ENCODE measurements at places on chromosomes 12 and 14.

DNA sequence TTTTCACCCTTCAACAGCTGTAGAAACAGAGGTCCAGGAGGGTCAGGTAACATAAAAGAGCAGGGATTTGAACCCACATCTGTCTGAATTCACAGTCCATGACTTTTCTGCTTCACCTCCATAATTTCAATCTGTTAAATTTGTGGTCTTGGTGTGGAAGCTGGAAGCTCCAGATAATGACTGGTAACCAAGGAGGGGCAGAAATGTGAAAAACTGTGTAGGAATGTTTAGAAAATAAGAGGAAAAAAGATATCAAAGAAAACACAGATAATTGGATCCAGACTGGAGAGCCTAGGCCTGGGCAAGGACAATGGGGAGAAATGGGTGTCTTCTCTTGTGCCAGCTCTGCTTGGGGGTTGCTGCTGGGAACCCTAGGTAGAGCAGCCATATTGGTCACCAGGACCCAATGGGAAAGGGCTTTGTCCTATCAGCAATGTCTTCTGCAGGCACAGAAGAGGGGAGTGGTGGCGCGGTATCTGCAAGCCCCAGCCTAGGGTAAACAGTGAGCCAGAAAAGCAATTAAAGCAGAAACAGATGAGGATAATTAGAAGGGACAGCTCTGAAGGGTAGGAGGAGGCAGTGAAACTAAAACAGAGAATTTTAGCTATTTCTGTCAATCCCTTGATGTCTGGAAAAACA, 54.3 kb upstream of the CCDC91 start:
- no peak for DNase-seq

DNA sequence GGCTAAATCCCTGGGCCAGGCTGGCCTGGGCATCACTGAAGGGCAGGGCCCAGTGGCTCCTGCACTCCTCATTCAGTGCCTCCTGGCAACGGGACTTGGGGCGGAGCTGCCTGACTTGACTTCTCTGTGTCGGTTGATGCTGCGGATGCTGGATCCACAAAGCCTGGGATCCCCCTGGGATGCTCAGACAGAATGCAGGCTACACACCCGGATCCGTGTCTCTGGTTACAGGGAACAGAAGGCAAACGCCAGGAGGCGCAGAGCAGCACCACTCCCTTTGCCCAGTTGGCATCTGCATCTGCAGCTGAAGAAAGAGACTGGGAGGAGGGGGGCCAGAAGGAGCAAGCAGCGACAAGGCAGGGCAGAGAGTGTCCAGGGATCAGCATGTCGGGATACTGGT, 154.5 kb upstream of the FKBP4 start:
- no peak for DNase-seq

DNA sequence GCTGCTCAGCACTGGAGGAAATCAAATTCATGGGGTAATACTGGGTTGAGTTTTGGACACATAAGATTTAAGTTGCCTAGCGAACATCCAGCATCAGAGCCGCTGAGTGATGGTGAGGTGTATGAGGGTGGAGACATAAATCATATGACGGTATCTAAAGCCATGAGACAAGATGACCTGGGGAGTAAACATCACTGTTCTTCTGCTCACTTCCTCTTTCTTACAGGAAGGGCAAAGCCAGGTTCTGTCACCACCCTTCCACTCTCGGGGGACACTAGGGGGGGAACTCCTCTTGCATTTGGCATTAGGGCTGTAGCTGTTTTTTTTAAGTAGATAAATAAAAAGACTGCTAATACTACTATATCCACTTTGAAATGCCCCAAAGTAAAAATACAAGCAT, 24.0 kb downstream of the PRDM4 start:
- no peak for DNase-seq

DNA sequence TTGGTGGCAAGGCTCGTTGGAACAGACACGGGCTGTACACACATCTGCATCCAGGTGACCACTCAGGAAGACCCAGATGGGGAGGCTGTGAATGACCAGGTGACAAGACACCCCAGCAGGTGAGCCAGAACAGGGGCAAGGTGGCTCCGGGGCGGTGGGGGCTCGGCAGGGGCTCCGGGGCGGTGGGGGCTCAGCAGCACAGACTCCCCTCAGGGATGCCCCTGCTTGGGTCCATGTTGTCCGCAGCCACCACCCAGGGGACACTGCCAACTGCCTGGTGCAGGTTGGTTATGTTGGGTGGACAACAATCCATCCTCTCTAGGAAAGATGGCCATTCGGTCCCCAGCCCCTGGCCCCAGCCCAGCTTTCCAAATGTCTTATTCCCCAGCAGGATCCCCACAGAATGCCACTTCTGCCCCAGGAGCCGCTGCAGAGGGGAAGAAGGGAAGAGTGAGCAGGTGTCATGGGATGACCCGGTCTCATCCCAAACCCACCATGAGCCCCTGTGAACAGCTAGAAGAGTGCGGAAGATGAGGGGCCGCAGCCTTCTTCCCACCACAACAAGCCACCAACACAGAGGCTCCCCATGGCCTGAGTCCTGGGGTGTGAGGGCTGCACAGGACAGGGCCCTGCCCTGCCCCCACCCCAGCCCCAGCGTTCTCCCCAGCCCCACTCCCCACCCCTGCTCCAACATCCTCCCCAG, 31.4 kb upstream of the C14orf180 start:
- no peak for DNase-seq

GRCh38 chr14:68661226-68662225, 131.3 kb downstream of the ZFP36L1 start:
- DNase-seq, result no peak

- no peak for DNase-seq
Observed at GRCh38 chr14:96166461-96167223, 38.0 kb upstream of the BDKRB2 start.

- DNase-seq, result no peak
Observed at GRCh38 chr12:123143736-123144461, 7.0 kb downstream of the PITPNM2 start.

DNA sequence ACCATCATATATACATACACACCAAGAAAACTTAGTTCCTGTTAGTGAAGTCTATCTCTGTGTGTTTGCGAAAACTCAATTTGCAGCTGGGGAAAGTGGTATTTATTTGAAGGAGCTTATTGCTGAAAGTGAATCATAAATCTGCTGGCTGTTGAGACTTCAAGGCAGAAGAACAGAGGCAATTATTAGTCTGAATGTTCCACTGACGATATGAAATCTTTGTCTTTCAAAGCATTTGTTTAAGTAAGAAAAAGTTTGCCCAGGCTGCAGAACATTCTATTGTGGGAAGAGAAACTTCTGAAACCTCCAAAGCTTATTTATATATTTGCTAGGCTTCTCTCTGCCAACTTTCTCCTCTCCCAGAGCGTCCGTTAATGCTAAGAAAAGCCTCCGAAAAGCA, 255.7 kb upstream of the TMPO start:
- DNase-seq, result no peak

GRCh38 chr12:86729739-86730138, 473.5 kb upstream of the MGAT4C start:
- DNase-seq, result no peak

DNA sequence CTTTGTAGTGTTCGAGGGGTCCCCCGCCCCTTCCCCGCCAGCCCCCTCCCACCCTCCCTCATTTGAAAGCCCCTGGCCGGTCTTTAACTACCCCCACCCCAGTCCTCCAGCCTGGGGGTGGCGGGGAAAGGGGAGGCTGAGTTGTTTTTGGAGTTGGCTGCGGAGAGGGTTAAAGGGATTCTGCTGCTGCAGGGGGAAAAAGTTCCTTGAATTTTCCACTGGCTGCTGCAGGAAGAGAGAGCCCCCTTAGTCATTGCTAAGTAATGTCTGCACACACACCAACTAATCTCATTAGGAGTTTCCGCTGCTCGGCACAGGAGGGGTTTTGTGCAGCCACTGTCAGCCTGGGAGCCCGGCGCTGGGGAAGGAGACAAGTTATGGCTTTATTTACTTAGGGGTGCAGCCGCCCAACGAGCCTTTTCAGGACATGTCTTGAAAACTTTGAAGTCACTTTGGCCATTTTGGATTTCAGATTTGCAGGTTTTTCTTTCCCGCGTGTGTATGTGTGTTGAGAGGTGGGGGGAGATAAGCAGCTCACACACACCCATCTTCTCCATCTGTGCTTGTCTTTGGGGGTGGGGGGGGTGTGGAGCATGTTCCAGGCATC, 1.8 kb downstream of the ELK3 start:
- DNase-seq, result no peak

DNA sequence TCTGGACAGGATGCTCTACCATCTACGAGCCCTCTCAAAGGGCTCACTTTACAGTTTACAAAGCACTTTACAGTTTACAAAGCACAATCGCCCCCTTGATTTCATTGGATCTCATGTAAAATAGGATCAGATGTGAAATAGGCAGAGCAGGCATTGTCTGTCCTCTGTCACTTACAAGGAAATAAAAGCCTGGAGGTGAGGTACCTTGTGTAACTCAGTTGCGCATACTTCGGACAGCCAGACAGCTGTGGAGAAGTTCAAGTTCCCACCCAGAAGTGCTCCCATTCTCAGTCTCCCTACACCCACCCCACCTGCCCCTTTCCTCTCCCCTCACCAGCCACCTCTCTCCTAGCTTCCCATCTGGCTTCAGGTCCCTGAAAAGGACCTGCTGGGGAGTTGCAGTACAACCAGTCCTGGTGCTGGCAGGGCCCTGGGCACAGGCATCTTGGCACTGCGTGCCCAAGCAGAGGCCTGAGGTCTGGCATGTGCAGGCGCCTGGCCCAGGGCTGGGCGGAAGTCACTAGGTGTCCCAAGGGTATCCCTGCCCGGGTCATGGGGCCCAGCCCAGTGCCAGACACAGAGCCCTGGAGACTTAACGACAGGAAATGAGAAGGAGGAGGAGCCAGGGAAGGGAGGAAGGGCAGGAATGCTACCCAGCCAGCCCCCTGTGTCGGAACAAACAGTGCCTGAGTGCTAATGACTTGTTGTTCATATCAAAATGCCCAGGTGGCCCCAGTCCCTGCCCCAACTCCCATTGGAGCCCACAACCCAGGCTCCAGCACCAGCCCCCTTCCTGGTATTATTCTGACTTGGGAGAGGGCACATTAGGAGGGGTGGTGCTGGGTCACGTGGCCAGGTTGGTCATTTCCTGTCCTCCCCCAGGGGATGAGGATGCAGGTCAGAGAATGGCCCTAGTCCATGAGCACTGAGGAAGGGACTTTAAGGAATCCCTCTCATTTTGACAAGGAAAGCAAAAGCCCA, 5.4 kb downstream of the RAPGEF3 start:
- no peak for DNase-seq

GRCh38 chr14:90613453-90613852, 202.8 kb downstream of the TTC7B start:
- DNase-seq, result no peak

DNA sequence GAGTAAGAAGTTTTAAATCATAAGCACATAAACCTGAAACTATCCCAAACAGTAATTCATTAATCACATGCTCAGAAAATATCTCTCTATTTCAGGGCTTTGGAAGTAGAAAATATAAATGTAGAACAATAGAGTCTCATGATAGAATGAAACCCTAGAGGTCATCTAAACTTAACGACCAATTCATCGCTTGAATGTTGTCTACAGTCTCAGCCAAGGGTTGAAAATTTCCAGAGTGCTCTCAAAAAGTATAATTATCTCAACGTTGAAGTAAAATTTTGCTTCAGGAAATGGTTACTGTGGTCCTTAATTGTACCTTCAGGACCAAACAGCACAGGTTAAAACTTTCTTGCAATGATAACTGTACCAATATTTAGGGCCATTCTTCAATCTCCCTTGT, 1053.6 kb upstream of the SEL1L start:
- DNase-seq, result no peak

- DNase-seq, result no peak
Observed at GRCh38 chr12:53944209-53944608, 5.6 kb downstream of the HOXC13 start.

- DNase-seq, result no peak
Observed at GRCh38 chr12:41452838-41453407, 264.8 kb downstream of the PDZRN4 start.

DNA sequence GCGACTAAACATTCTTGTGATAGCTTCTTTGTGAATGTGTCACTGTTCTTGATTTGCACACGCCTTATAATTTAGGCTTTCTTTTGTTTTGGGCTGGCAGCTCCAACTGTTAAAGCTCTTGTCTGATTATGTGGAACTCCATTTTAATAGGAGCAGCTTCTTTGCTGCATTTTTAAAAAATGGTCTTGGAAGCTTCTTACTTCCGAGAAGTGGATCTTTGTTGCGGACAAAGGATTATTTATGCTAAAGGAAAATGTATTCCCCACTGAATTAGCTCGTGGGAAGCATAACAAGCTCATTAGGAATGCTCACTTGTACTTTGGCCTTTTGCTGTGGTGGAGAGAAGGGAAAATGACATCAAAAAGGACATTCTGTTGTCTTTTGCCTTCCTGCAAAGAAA, 20.0 kb downstream of the GAS2L3 start:
- DNase-seq, result no peak

DNA sequence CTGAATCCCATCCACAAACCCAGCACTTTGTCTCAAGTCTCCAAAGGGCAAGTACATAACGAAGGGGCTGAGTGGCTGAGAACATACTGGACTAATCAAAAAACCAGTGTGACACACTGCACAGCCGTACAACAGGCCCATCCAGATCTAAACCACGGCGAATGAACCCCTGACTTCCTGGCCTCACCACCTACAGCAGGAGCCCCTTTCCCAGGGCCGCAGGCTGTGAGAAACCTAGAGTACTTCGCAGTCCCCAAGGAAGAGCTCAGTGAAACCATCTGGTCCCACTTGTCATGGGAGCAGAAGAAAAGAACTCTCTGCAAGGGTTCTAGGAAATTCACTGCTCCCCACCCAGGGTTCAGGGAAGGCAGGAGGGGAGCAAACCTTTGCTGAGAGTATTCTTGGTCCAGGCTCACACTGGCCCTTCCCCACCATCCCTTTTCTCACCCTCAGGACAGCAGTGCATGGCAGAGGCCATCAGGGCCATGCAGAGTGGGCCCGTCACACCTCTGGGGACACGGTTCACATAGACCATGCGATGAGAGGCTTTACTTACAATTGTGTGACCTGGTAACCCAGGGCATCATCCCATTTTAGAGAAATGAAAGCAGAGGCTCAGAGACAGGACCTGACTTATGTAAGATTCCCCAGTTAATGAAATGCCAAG, 192.8 kb downstream of the BCL11B start:
- DNase-seq, result no peak

GRCh38 chr14:85915711-85916110, 385.8 kb downstream of the FLRT2 start:
- DNase-seq, result no peak

DNA sequence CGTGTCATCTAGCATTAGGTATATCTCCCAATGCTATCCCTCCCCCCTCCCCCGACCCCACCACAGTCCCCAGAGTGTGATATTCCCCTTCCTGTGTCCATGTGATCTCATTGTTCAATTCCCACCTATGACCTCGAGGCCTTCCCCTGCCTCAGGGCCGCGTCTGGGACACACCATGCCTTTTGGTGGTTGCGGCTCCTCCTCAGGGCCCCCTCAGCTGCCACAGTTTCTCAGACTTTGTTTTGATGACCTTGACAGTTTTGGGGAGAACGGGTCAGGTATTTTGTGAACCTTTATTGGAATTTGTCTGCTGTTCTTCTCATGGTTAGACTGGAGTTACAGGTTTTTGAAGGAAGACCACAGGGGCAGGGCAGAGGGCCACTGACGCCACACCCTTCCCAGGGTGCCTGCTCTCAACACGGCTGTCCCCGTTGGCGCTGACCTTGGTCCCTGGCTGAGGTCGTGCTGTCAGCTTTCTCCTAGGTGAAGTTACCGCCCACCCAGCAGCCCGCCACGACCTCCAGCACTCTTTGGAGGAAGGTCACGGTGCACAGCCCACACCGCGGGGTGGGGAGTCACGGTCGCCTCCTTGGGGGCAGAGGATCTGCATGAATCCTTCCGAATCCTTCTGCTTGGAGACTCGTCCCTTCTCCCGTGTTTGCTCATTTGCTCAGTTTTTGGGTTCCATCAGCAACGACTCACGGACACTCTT, 130.5 kb downstream of the KIF26A start:
- no peak for DNase-seq

All from NCI-H1930 (cell line).